Right atrium auricular region (tissue), 2 donors: ENCODE measurements at places on chromosomes 2 and 18. TPM values are rescaled to one million over a fixed set of nuclear protein-coding genes. Genes with fewer than 3 reads are reported as not detected.

Gene SLC1A4
- total RNA-seq: 2.2 TPM

Gene KCNK3
- 50.0 TPM for total RNA-seq

GRCh38 chr2:148971547-148971946 lies 67.0 kb upstream of the LYPD6B start:
- DNase-seq: no peak

GRCh38 chr18:76480913-76481312 lies 14.1 kb downstream of the ZNF516 start:
- DNase-seq: peak; percentile 55

GRCh38 chr18:39389800-39390379 lies 1824.3 kb upstream of the CELF4 start:
- no peak for DNase-seq
